Right lobe of liver (tissue), 6 donors: ENCODE measurements at places on chromosomes 7 and 10.
A peak's percentile ranks its signal among the peaks of the same experiment; 100 is the strongest.

GRCh38 chr7:102069931-102070629 lies 216.6 kb upstream of the SH2B2 start:
- no peaks in the 10 kb centered on the region for H3K4me1 ChIP-seq
- H3K36me3 ChIP-seq: no peaks in the 10 kb centered on the region
- no peaks in the 10 kb centered on the region for H3K27me3 ChIP-seq

GRCh38 chr10:79021948-79022499 lies 46.7 kb upstream of the ZMIZ1 start:
- H3K4me3 ChIP-seq: no peak overlapping the region
- peaks cover 59% of the 10 kb centered on the region for H3K4me1 ChIP-seq
- H3K36me3 ChIP-seq: no peaks in the 10 kb centered on the region
- H3K27me3 ChIP-seq: no peaks in the 10 kb centered on the region
- DNase-seq: no peak
- H3K27ac ChIP-seq: no peak overlapping the region

- H3K4me1 ChIP-seq: no peaks in the 10 kb centered on the region
- H3K4me3 ChIP-seq: no peak overlapping the region
- no peaks in the 10 kb centered on the region for H3K27me3 ChIP-seq
- no peaks in the 10 kb centered on the region for H3K36me3 ChIP-seq
Observed at GRCh38 chr10:26574783-26575182, 122.7 kb upstream of the PDSS1 start.

DNA sequence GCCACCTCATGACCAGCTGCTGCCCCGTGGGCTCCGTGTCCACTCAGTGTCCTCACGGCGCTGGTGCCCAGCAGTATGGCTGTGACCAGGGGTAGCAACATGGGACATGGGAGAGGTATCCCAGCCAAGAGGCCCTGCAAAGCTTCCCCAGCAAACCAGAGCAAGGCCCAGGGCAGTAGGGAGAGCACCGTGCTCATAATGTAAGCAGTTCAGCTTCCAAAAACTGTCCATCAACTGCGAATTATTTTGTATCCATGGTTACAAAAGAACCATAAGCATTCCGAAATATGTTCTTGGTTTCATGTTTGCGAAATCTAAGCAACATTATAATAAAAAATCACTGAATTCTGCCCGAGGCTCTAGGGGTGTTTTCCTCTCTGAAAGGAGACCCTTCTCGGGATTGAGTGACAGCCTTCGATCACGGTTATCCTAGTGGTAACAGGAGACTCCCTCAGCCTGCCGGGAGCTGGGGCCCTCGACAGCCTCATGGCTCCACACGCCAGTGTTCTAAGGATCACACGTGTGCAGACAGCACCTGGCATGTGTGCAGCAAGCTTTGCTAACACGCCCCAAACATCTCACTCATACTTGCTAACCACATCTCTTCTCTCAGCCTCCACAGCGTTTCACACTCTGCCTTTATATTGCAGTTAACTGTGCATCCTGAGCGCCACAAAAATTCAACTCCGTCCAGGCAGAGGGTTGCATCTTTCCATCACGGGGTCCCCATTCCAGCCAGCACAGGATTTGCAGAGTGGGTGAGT lies 117.6 kb downstream of the DIP2C start:
- no peaks in the 10 kb centered on the region for H3K36me3 ChIP-seq
- H3K4me1 ChIP-seq: no peaks in the 10 kb centered on the region
- no peaks in the 10 kb centered on the region for H3K27me3 ChIP-seq
- DNase-seq: no peak

- H3K27ac ChIP-seq: no peak overlapping the region
- no peaks in the 10 kb centered on the region for H3K27me3 ChIP-seq
- DNase-seq: no peak
Observed at GRCh38 chr10:13628661-13629060, 41.9 kb downstream of the PRPF18 start.

DNA sequence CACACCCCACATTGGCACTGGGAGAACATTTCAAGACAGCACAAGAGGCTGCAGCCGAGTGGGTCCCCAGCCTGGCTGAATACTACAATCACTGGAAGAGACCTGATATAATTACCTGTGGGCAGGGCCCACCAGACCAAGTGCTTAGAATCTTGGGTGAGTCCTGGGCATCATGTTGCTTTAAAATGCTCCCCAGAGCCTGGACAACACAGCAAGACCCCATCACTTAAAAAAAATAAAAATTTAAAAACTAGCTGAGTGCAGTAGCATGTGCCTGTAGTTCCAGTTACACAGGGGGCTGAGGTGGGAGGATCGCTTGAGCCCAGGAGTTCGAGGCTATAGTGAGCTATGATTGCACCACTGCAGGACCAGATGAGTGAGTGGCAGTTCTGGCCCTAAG lies 28.1 kb downstream of the FAM171A1 start:
- DNase-seq: no peak
- no peaks in the 10 kb centered on the region for H3K4me1 ChIP-seq
- no peak overlapping the region for H3K27ac ChIP-seq
- no peaks in the 10 kb centered on the region for H3K27me3 ChIP-seq
- no peaks in the 10 kb centered on the region for H3K36me3 ChIP-seq

DNA sequence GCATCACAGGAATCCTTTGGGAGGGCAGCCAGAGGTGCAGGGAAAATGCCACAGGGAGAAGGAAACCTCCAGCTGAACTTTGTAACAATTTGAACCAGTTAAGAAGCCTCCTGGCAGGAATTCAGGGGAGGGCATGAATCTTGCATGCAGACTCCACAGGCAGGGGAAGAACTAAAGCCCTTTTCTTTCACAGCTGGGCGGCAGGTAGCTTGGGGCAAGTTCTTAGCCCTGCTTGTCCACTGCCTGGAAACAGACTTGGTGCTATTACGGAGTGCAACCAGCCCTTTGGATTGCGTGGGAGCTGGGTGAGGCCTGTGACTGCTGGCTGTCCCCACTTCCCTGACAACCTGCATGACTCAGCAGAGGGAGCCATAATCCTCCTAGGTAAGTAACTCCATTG lies 51.7 kb upstream of the ADAM12 start:
- DNase-seq: no peak
- no peaks in the 10 kb centered on the region for H3K36me3 ChIP-seq
- no peak overlapping the region for H3K27ac ChIP-seq
- no peaks in the 10 kb centered on the region for H3K27me3 ChIP-seq
- no peaks in the 10 kb centered on the region for H3K4me1 ChIP-seq

DNA sequence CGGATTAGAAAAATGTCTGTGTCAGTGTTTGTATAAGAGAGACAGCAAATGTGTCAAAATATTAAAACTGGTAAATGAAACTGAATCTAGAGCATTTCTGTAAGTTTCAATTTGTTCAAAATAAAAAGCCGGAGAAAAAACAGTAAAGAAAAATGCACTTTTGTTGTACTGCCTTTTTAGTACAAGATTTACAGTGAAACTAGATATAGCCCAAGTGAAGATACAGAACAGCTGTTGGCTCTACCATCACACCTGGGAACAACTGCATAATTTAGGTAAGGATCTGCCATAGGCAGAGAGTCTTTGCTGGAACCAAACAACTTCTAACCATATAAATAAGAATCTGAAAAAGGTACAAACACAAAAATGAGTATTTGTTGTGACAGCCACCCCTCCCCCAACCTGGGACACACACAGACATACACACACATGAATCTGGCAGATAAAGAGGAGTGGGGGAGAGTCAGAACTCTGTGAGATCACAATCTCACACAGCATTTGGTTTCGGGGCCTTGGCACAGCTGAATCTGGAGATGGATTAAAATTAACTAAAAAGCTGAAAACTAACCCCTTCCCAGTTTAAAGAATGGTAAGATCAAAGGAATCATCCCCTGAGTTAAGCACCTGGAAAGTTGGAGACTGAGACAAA lies 54.8 kb downstream of the DPY19L1 start:
- peaks cover 10% of the 10 kb centered on the region for H3K4me1 ChIP-seq
- H3K27me3 ChIP-seq: no peaks in the 10 kb centered on the region
- no peaks in the 10 kb centered on the region for H3K36me3 ChIP-seq
- no peak overlapping the region for H3K4me3 ChIP-seq

- no peak for DNase-seq
- H3K4me1 ChIP-seq: no peaks in the 10 kb centered on the region
- no peaks in the 10 kb centered on the region for H3K36me3 ChIP-seq
- no peak overlapping the region for H3K4me3 ChIP-seq
- H3K27ac ChIP-seq: no peak overlapping the region
Observed at GRCh38 chr10:129120441-129120840, 346.6 kb upstream of the MGMT start.

DNA sequence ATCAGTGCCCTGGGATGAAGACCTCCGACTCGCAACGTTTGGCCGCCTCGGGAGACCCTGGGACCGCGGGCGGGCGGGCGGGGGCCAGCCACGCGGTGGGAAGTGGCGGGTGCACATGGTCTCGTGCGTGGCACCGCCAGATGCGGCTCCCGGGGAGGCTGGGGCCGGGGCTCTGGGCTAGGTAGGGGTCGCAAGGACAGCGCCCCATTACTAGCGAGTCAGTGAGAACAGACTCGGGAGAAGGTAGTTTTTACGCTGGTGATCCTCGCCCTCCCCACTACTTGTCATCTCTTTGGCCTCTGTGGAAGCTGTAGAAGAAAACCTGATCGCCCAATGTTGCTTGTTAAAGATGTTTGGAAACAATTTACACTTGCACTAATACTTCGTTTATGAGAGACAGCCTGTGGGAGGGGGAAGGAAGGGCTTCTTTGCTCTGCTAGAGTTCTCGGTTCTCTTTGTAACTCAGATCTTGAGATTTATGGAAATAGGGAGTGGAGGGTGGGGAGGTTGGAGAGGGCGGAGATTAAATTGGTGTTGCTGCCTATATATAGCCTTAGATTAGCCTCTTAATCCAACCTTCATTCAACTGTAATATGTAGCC lies 591 bp downstream of the BZW2 start:
- no peaks in the 10 kb centered on the region for H3K36me3 ChIP-seq
- peaks cover 8% of the 10 kb centered on the region for H3K4me1 ChIP-seq
- peak overlapping the region; percentile 95 for H3K4me3 ChIP-seq
- peak overlapping the region; percentile 98 for H3K27ac ChIP-seq

GRCh38 chr10:43930243-43930642 lies 281.6 kb upstream of the ZNF32 start:
- H3K4me1 ChIP-seq: no peaks in the 10 kb centered on the region
- no peak overlapping the region for H3K27ac ChIP-seq
- H3K27me3 ChIP-seq: no peaks in the 10 kb centered on the region

DNA sequence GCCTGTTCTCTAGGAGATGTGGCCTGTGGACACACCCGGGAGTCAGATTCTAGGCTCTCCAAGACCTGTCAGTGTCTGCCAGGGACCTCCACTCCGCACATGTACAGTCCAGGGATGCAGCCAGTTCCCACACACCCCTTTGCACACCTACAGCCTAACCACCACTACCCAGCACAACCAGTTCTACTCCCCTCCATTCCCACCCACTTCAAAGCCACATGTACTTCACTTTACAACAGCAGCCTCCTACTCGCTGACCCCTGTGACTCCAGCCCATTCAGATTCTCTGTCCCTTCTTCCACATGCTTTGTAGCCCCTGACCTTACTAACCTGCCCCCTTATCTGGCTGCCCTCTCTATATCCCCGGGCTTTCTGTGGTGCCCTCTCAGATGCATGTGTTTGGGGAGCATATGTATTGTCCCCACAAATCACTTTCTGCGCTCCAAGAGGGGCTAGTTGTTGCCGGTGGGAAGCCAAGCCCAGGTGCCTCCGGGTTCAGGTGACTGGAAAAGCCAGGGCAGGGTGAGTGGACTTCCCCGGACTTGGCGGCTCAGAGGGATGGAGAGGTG lies 7.2 kb downstream of the LBX1 start:
- no peaks in the 10 kb centered on the region for H3K36me3 ChIP-seq
- H3K4me1 ChIP-seq: no peaks in the 10 kb centered on the region
- H3K4me3 ChIP-seq: no peak overlapping the region
- DNase-seq: no peak
- no peak overlapping the region for H3K27ac ChIP-seq

- H3K27me3 ChIP-seq: no peaks in the 10 kb centered on the region
- H3K27ac ChIP-seq: no peak overlapping the region
- H3K4me3 ChIP-seq: no peak overlapping the region
- H3K36me3 ChIP-seq: no peaks in the 10 kb centered on the region
- DNase-seq: no peak
Observed at GRCh38 chr10:129868449-129869035, 95.5 kb downstream of the EBF3 start.

GRCh38 chr7:125654076-125654475 lies 724.5 kb upstream of the POT1 start:
- no peaks in the 10 kb centered on the region for H3K27me3 ChIP-seq
- no peak overlapping the region for H3K4me3 ChIP-seq
- H3K4me1 ChIP-seq: no peaks in the 10 kb centered on the region
- no peaks in the 10 kb centered on the region for H3K36me3 ChIP-seq

DNA sequence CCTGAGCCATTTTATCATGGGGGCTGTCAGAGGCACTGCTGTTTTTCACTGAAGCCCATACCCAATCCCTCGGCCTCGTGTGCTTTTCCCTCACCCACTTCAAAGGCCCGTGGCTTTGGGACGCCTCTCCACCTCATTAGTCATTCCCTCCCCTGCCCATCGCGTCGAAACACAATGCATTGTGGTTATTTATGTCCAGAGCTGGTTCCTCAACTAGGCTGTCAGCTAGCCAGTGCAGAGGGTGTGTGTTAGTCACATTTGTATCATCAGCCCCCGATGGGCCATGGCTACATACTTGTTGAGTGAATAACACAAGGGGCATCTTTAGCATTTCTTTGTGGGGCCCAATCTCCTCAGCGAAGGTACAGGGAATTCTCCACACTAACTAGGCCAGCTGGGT lies 3.8 kb upstream of the CRCP start:
- H3K27ac ChIP-seq: no peak overlapping the region
- no peak overlapping the region for H3K4me3 ChIP-seq
- DNase-seq: no peak
- H3K36me3 ChIP-seq: no peaks in the 10 kb centered on the region

DNA sequence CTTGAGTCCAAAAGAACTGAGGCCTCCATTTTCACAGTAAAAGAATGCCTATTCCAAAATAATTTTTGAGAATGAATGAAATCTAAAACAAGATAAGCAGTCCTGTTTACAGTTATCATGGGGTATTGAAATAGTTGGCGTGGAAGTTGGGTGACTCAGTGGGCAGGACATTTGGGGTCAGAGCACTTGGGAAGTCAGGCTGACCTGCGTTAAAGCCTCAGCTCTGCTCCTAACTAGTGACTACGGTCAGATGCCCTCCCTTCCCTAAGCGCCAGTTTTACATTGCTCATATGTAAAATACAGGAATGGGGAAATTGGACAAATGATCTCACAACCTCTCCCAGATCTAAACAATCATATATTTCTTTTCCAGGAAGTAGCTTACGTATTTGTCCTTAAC lies 2.3 kb upstream of the PAPSS2 start:
- no peaks in the 10 kb centered on the region for H3K4me1 ChIP-seq
- no peak overlapping the region for H3K4me3 ChIP-seq
- no peaks in the 10 kb centered on the region for H3K36me3 ChIP-seq
- peak; percentile 47 for DNase-seq
- H3K27me3 ChIP-seq: no peaks in the 10 kb centered on the region

DNA sequence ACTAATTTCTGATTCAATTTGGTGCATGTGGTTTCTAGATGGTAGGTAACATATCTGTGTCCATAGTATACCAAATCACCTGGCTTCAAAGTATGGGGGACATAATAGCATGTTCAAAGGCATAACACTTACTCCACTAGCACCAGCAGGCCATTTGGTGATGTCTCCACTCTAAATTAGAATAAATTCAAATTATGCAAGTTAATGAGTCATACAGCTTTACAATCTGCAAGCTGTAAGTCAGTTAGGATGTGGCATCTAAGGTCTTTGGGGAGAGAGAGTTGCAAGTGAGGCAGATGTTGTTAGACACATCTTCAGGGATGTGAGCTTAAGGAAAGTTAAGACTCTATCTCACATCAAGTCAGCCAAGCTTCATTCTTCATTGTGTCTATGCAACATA lies 506.4 kb upstream of the GRM3 start:
- no peaks in the 10 kb centered on the region for H3K27me3 ChIP-seq
- no peak for DNase-seq
- H3K27ac ChIP-seq: no peak overlapping the region
- H3K4me3 ChIP-seq: no peak overlapping the region
- H3K4me1 ChIP-seq: no peaks in the 10 kb centered on the region
- H3K36me3 ChIP-seq: no peaks in the 10 kb centered on the region
